ENCODE measurements at places on chromosomes 6 and 20.

- DNase-seq, result no peak
These were observed 215.1 kb downstream of the ERMARD start for GRCh38 chr6:169966312-169967181.

- no peak for DNase-seq
These were observed 25.9 kb upstream of the AHCY start for GRCh38 chr20:34328928-34329677.

- no peak for DNase-seq
These were observed 250.4 kb downstream of the NKAIN2 start for GRCh38 chr6:124054034-124054433.

GRCh38 chr6:139584599-139584998 lies 210.2 kb upstream of the CITED2 start:
- DNase-seq, result peak; percentile 54

GRCh38 chr6:80259118-80259517 lies 152.6 kb downstream of the BCKDHB start:
- no peak for DNase-seq

DNA sequence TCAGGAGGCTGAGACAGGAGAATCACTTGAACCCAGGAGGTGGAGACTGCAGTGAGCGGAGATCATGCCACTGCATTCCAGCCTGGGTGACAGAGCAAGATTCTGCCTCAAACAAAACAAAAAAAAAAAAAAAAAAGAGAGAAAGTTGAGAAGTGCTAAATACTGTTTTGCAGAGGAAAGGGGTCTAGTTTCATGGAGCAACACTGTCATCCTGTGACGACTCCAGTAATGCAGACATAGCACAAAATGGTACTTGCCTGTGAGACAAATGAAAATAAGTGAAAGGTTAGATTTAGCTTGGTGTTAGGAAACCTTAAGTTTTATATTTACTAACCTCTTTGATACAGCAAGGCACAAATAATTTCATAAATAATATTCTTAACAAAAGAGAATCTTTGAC lies 29.7 kb downstream of the CEP162 start:
- DNase-seq, result peak; percentile 60

GRCh38 chr20:13245250-13245723 lies 24.2 kb downstream of the ISM1 start:
- DNase-seq, result no peak

- no peak for DNase-seq
These were observed 11.5 kb downstream of the TOMM6 start for GRCh38 chr6:41798901-41799558.

DNA sequence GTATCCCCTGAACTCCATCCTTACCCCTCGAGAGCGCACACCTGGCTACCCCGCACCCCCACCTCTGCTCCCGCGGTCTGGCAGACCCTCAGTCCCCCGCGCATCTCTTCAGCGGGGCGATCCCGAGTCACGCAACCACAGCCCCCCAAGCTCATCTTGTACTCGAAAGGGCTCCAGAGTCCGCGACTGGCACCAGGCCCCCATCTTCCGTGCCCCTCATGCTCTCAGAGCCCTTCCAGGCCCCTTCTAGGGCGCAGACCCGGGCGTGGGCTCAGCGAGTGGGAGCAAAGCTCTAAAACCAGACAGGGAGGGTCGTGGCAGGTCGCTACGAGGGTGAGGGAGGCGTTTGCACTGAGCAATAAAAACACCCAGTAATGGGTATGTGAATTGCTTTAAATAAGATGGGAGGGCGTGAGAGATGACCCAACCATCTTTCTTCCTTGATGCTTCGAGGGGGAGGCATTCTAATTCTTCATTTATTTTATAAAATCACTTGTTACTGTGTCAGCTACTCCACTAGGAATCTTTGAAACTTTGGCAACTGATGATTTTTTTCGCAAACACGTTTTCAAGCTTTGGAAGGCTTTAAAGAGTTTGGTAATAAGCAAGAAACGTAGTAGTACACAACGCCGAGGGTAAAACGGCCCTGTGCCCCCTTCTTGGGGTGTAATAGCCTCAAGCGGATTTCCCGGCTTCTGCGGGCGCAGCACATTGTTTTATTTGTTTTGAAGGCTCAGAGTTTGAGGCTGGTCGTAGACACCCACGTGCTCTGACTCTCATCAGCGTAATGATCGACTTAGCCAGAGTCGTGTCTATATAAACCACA lies 42.6 kb upstream of the SUPT3H start:
- DNase-seq, result peak; percentile 17

DNA sequence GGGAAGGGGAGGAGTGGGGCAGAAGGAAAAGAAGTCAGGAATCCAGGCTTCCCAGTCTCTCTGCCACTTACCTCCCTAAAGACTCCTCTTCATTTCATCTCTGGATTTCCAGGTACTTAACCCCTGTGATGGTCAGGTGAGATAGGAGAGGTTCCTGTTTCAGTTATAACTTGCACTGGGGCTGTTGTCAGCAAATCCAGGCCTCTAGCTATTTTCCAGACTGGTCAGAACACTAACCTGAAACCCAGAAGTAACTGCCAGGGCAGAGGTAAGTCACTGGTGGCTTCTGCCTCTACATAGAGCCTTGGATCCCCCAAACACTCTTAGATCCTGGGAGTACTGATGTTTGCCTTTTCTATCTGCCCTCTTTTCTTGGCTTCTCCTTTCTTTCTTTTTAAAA lies 233.5 kb upstream of the TAB2 start:
- no peak for DNase-seq

GRCh38 chr20:47753576-47754387 lies 31.5 kb downstream of the SULF2 start:
- DNase-seq, result no peak

- DNase-seq, result no peak
These were observed 46.9 kb upstream of the TRERF1 start for GRCh38 chr6:42498473-42499128.

GRCh38 chr6:28638787-28639430 lies 113.2 kb downstream of the GPX5 start:
- no peak for DNase-seq

GRCh38 chr6:71642120-71642519 lies 244.2 kb upstream of the RIMS1 start:
- DNase-seq, result no peak

DNA sequence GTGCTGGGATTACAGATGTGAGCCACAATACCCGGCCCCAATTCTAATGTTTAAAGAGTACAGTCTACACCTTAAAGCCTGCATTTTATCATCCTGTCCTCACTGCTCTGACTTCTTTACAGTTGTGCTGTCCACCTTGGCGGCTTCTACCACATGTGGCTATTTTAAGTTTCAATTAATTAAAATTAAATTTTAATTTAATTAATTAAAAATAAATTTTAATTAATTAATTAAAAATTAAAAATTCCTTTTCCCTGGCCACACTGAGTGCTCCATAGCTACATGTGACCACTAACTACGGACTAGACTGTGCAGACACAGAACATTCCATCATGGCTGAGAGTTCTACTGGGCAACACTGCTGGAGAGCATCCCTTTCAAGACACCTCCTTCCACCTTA lies 27.4 kb downstream of the ATP9A start:
- no peak for DNase-seq
